Activated T-cell treated with anti-CD3 and anti-CD28 coated beads for 48 hours (primary cell): ENCODE measurements at places on chromosomes 7 and 10.

GRCh38 chr7:143381427-143382125 is 431 bp downstream of the ZYX start:
- no peak for DNase-seq

- no peak for DNase-seq
These were observed 648.8 kb downstream of the ARL4A start for GRCh38 chr7:13336227-13336626.

- DNase-seq: no peak
These were observed 247.6 kb downstream of the DNAJB6 start for GRCh38 chr7:157584420-157584819.

GRCh38 chr7:123754271-123754871 is 5.6 kb upstream of the WASL start:
- DNase-seq: no peak

DNA sequence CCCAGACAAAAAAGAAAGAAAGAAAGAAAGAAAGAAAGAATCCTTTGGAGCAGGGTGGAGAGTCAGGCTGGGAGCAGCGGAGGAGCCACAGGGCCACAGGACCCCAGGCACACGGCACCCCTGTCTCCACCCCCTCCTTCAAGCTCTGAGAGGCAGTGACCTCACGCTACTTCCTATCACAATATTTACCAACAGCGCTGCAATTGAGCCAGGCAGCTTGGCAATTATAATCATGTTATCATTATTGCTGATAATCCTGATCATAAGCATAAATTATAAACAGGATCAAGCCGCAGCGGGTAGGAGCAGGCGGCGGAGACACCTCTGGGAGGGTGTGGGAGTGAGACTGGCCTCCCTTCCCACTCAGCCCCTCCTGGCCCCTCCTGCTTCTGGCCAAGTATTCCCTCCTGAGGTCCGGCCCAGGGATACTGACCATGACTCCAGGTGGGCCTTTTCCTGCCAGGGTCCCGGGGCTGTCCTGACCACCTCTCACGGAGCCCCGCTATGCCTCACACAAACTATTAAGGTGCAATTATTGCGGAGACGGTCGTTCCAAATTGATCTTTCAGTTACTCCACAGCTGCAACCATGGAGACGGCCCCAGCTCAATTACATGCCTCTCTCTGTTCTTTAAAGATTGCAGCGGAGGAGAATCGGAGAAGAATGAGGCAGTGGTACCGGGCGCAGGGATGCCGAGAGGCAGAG is 10.0 kb upstream of the GTF2IRD1 start:
- DNase-seq: no peak

- no peak for DNase-seq
These were observed 160.7 kb downstream of the NXPH1 start for GRCh38 chr7:8594115-8594514.

DNA sequence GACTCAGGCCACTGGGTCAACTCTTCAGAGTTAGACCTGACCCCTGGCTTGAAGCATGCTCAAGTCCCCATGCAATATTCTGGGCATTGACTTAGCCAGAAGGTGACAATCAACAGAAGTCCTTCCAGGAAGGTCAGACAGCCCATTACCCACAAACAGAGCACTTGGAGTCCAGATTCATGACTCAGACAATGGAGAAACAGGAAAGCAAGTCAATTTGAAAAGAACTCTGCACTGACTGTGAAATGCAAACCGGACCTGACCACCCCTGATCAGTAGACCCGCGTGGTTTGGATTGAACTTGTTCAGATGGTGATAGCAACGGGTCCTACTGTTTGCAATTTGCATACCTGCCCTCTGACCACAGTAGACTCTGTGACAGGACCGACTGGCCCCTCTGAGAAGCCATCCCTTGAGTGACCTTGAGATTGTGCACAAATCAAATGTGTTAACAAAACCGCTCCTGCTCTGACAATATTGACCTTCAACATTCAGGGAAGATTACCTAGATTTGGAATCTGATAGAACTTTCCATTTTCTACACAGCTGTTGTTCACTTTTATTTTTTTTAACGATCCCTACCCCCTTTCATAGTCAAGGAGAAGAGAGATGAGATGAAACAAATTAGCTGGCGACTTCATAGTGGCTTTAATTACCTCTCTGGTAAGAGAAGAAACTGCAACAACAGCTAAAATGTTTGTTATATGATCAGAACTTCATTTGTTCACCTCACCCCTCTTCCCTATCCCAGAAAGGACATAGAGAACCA is 138.7 kb downstream of the NRP1 start:
- no peak for DNase-seq

- no peak for DNase-seq
These were observed 44.0 kb upstream of the HERPUD2 start for GRCh38 chr7:35738889-35739288.

- DNase-seq: no peak
These were observed 55.3 kb downstream of the CSGALNACT2 start for GRCh38 chr10:43193496-43194080.

- no peak for DNase-seq
These were observed 79.1 kb upstream of the KCNMA1 start for GRCh38 chr10:77716458-77717317.

DNA sequence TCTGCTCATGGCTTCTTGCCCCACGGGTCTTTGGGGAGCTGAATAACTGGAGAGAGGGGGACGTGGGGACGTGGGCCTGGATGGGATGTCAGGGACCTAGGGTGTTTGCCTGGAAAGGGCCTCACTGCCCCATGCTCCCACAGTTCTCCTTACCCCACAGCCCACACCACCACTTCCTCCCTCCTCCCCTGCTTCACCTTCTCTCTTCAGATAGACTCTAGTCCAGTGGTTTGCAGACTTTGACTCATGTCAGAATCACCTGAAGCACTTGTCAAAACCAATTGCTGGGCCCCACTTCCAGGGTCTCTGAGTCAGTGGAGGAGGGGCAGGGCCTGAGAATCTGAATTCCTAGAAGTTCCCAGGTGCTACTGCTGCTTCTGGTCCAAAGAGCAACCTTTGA is 327.4 kb downstream of the RPS24 start:
- no peak for DNase-seq

GRCh38 chr10:113320211-113320610 is 232.6 kb upstream of the HABP2 start:
- DNase-seq: no peak

GRCh38 chr10:56605051-56605450 is 244.0 kb upstream of the ZWINT start:
- DNase-seq: no peak

DNA sequence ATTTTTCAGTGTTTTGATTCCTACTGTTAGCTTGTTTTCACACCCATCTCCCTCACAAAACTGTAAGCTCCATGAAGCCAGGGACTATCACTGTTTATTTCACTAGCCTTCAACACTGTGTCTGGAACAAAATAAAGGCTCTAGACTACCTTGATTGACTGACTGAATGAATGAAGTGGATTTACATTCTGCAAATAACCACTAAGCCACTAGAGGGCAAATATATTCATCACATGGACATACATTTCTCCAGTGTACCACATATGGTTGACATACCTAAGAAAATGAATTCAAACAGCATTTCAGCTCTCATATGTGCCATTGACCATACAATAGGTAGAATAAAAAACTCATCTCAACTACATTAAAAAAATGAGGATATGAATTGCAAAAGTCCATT is 185.9 kb downstream of the RAB11FIP2 start:
- no peak for DNase-seq

- DNase-seq: no peak
These were observed 1.1 kb downstream of the SNX13 start for GRCh38 chr7:17939211-17939605.

DNA sequence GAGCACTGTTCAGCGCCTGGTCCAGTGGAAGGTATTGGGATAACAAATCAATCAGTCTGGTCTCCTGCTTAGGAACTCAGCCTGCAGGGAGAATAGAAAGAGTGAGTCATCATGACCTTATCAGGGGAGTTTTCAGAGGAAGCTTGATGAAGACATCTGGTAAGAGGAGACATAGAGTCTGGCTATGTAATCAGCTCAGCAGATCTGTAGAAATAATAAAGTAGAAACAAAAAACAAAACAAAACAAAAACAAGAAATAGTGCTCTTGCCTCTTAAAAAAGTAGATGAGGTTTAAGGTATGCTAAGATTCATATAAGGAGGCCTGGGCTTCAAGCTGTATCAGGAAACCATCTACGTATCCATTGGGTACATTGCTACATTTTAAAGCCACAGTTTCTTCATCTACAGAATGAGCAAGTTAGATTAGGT is 14.4 kb downstream of the TAS2R41 start:
- DNase-seq: no peak

- no peak for DNase-seq
These were observed 28.8 kb upstream of the KMT2E start for GRCh38 chr7:104985259-104985617.
